ENCODE measurements at places on chromosomes 6 and 20. TPM values are rescaled to one million over a fixed set of nuclear protein-coding genes. Genes with fewer than 3 reads are reported as not detected.

DNA sequence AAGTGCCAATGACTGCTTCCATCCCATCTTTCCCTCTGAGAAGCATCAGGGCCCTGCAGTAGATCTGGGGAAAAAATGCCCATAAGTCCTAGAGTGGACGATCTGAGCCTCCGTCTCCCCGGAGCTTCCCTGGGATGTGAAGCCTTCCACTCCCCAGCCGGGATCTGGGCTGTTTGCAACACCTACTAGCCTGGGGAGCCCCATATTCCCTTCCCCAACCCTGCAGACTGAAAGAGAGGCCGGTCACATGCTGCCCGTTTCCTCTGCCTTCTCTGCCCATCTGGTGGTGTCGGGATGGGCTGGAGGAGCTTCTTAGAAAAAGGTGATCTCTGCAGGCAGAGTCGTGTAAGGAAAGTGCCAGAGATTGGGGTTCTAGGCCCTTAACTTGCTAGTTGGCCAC is 1.1 kb downstream of the SNPH start:
- DNase-seq: no peak

DNA sequence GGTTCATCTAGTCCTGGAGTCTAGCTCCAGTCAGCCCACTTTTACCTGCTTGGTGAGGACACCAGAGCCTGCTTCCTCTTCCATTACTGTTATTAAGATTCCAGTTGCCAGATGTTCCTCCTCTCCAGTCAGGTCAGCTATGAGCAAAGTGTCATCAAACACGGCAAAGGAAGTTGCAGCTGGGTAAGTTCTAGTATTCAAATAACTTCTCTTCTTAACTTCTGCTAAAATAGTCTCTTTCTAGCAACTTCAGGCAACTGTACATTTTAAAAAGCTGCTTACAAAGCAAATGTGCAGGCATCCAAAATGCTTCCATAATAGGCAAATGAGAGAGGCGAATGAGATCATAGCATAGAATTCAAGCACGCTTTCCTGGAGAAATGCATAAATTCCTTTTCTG is 18.4 kb upstream of the MRPS18A start:
- DNase-seq: no peak

DNA sequence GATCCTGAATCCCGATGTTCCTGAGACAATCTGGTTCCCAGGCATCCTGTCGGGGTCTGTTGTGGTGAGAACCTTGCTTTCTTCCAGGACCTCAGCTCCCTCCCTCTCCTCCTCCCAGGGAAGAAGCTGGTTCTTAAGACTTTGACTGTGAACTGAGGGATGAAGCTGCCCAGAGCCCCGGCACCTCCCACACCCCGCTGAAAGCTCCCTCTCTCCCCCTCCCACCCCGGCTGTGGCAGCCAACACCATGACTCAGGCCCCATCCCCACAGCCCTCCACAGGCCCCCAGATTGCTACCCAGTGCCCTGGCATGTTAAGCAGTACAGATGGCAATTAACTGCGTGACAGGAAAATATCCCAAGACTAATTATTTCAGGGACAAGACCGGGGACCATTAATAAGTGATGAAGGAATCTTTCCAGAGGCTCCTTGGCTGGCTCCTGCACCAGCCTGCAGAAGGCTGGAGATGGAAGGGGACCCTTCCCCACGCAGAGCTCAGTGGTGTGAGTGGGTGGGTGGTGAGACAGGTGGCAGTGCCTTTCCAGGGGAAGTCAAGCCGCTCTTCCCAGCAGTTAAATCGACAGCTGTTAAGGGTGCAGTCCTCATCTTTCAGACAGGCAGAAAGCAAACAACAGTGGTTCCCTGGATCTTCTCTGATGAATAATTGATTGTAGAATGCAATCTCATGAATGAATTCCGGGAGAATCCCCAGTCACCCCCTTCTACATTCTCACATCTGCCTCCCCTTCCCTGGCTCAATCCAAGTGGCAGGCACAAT is 237.9 kb downstream of the LRFN2 start:
- no peak for DNase-seq

Gene IL22RA2
- polyA plus RNA-seq: not detected
